ENCODE measurements at places on chromosomes 4 and X.

GRCh38 chrX:1909419-1910206, 294.8 kb downstream of the ASMT start:
- no peak for DNase-seq

GRCh38 chr4:15677507-15677988, 4.1 kb upstream of the FAM200B start:
- no peak for DNase-seq

DNA sequence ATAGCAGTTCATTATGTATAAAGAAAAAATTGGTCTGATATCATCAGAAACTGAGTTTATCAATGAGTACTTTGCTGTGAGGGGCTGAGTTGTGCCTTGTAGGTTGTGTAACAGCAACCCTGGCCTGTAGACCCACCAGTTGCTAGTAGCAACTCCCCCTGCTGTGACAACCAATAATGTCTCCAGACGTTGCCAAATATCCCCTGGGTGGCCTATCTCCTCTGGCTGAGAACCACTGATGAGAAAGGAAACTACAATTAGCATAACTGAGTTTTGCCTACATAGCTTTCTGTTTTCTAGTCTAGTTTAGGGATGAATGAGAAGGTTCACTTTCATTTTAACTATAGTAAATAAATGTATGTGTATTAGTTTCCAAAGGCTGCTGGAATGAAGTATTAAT, 234.1 kb downstream of the CPE start:
- no peak for DNase-seq

- no peak for DNase-seq
Observed at GRCh38 chr4:81442484-81443085, 29.1 kb downstream of the RASGEF1B start.

DNA sequence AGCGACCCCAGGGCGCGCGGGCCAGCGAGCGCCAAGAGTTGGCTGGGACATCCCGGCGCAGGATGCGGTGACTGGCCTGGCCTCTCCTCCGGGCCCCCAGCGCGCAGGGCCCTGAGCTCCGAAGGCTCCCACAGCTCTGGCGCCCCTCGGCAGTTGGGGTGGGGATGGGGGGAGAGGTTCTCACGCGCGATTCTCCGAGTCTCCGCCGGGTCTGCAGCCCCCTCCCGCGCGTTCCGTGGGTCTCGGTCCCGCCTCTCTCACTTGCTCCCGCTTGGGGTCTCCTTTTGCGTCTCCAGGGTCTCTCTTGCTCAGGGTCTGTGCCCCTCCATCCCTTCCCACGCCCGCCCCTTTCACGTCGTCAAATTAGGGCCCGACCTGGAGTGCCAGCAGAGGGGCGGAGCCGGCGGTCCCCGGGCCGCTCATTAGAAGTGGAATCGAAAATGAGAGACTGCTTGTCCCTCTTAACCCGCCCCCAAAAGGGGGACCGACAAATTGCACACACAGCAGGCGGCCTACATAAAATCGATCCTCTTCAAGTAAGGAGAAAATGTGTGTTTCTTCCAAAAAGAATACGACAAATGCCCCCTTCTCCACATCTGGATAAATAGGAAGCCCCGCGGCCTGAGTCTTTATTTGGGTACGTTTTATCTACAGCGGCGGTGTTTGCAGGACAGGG, 877 bp upstream of the NKX1-1 start:
- DNase-seq = no peak

GRCh38 chr4:97374526-97374925, 768.8 kb downstream of the STPG2 start:
- DNase-seq = no peak

- DNase-seq = no peak
Observed at GRCh38 chrX:122579526-122579925, 604.6 kb upstream of the GRIA3 start.

DNA sequence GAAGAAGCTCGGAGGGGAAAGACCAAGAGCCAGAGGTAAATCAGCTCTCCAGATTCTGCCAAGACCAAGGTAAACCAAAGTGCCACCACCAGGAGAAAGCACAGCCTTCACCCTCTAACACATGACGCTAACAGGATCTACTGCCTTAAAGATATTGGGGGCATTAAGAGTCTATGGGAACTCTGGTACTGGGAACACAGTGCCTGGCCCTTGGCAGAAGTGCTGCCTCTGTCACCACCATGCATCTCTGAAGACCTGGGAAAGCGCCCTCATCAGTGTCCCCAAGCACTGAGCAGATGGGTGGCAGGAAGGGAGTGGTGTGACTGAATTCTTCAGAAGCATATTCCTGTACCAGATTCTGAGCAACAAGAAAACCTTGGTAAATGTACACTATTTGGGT, 1.3 kb downstream of the QDPR start:
- DNase-seq = no peak

DNA sequence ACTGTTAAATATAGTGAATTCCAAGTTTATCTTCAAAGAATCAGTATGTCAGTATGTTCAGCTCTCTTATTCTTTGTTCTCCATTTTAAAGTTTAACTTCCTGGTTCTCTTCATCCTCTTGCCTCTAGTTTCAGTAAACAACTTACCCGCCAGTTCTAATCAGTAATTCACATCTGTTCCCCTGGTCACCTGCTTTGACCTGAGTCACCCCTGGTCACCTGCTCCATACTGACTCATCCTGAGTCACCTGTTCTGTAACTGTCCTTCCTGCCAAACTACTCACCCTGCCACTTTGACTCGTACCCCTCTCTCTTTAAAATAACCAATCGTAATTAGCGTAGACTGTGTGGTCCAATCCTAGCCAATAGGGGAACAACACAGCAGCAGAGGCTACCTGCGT, 992.7 kb upstream of the HS3ST1 start:
- no peak for DNase-seq

- no peak for DNase-seq
Observed at GRCh38 chrX:3154386-3154975, 113.2 kb downstream of the ARSF start.

GRCh38 chr4:22299678-22300077, 216.2 kb downstream of the ADGRA3 start:
- DNase-seq = no peak

GRCh38 chrX:110280954-110281353, 36.9 kb downstream of the AMMECR1 start:
- no peak for DNase-seq

DNA sequence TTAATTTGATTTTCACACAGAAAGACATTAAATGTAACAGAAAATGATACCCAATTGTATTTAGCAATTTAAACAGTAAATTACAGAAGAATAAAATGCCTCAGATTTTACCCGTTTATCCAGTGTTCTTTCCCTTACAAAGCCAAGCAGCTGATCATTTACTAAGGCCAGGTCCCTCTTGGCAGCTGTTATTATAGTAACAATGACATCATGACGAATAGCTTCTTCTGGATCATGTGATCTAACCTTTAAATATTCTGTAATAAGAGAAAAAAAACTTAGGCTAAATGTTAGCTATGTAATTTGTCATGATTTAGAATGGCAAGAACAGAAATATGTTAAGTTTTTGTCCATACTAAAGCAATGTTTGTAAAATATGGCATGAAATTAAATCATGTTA, 69.4 kb downstream of the PDS5A start:
- DNase-seq = no peak

DNA sequence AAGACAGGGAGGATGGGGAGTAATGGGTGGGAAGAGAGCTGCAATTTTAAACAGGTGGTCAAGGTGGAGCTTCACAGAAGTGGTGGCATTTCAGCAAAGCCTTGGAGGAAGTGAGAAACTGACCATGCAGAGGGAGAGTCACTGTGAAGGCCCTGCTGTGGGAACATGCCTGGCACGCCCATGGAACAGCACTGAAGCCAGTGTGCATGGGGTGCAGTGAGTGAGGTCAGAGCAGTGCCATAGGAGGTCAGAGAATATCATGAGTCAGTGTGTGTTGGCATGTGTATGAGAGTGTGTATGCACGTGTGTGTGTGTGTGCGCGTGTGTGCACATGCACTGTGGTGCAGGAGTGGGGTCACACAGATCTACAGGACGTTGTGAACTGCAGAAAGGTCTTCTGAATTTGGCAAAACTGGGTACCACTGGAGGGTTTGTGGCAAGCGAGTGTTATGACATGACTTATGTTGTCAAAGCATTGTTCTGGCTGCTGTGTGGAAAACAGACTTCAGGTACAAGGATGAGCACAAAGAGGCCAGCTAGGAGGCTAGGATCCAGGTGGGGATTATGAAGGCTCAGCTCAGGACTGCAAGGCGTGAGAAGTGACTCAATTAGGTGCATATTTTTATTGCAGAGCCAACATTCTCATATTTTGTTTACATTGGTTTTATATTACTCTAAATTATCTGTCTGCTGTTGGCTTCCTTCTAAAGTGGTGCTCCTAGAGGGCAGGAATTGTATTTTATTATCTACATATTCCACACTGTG, 34.0 kb downstream of the ZNF827 start:
- no peak for DNase-seq

- no peak for DNase-seq
Observed at GRCh38 chr4:113564493-113564892, 197.0 kb downstream of the CAMK2D start.

GRCh38 chr4:163804001-163804400, 309.5 kb downstream of the TMA16 start:
- DNase-seq = no peak

DNA sequence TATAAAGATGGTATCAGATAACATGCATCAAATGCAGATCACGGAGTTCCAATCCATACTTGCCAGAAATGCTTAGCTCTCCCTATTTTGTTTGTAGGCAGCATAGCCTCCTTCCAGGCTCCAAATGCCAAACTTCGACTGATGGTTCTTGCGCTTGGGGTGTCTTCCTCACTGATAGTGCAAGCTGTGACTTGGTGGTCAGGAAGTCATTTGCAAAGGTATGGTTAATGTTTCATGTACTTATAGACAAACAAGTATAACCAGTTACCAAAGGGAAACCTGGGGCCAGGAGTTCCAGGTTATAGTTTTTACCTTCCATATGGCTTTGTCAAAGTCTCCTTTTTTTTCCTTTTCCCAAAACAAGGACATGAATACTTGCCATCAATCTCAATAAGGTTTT, 5.3 kb downstream of the CWH43 start:
- no peak for DNase-seq

DNA sequence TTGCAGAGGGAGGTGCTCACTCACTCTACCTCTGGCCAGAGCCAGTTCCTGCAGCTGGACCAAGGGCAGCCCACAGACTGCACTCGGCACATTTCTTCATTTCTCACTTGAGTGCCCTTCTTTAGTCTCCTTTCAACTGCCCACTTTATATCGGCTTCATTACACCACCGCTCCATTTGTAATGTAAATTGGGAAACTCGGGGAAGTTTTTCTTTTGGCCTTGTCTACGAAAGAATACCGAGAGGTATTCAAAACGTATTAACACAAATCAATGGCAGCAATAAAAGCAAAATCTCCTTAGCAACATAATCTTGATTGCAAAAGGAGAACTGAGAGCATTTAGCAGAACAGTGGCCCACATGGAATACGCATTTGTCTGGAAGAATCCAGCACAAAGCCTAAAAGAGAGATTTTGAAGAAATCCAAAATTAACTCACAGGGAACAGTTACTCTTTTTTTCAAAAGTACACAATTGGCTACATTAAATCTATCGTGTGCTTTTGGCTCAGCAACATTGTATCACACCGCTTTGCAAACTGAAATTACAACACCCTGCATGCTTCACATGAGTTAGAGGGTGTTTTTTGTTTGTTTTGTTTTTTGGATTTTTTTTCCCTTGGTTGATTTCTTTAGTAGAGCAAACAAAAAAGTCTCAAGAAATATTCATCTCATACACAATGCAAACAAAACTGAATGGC, 62.6 kb downstream of the CHIC2 start:
- no peak for DNase-seq

GRCh38 chrX:111124418-111124817, 28.4 kb downstream of the PAK3 start:
- no peak for DNase-seq

GRCh38 chr4:6546681-6547447, 28.1 kb upstream of the MAN2B2 start:
- no peak for DNase-seq

DNA sequence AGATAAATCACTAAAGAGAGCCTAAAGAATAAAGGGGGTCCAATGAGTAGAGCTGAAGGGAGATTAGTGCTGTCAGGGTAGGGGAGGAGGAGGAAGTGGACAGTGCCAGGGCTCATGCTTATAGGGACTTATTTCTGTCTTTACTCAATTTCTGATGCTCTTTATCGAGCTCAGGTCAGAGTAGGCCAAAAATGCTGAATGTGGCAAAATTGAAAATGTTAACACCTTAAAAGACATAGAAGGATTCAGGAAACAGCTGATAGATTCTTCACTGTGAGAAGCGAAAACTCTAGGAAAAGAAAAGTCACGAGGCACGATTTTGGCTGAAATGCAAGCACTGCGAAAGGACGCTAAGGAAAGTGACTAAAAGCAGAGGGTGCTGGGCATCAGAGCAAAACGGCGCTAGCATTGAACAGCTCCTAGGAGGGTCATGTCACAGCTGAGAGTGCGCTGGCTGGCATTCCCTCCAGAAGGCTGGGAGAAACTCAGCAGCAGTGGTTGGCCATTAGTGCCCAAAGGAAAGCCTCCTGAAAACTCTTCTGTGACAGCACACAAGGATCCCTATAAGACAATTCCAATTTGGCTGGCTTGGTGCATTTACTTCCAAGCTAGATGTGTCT, 150.9 kb downstream of the HS6ST2 start:
- no peak for DNase-seq

GRCh38 chr4:41776466-41776865, 27.9 kb upstream of the PHOX2B start:
- no peak for DNase-seq

DNA sequence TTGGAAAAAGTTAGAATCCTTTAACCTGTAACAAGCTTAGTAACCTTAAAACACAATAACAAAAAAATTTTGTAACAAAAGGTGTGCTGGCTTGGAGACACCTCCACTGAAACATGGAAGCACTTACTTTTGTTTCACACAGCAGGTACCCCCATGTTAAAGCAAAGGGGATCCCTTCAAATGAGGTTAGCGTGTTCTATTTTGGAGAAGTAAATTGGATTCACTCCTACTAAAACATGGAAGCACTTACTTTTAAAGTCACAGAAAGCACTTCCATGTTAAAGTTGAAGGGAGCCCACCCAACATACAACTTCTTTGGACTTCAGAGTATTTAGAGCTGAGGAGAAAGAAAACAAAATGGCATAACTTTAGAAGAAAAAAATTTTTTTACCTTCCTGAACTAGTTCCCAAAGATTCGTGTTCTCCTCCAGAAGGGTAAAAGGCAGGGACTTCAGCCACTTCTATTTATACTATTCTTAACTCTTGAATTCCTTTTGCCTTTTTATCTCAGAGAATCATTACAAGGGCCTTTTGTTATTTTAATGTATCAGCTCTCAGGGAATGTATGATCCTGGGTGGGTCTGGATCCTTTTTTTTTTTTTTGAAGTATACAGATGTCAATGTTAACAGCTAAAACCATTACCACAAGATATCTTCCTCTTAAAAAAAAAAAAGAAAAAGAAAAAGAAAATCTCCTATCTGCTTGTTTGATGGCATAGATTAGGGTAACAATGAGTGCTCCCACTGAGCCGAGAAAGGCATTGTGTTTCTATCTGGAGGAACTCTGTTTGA, 11.5 kb downstream of the LARP7 start:
- no peak for DNase-seq

GRCh38 chr4:78638337-78639172, 87.0 kb downstream of the ANXA3 start:
- no peak for DNase-seq

Measured in stimulated activated CD4-positive, alpha-beta T cell treated with anti-CD3 and anti-CD28 coated beads, Interleukin-1b, Interleukin-23, amount 100 ng/mL, for 1 hour (primary cell).